ENCODE measurements at places on chromosomes 11 and 22.

GRCh38 chr22:17319546-17319945, 49.7 kb upstream of the CECR2 start:
- no peak for DNase-seq

GRCh38 chr22:44139773-44140172, 41.0 kb upstream of the PARVG start:
- DNase-seq, result no peak

GRCh38 chr11:27088353-27088752, 47.7 kb downstream of the BBOX1 start:
- DNase-seq, result no peak

GRCh38 chr11:33801821-33802193, 27.5 kb upstream of the FBXO3 start:
- no peak for DNase-seq

DNA sequence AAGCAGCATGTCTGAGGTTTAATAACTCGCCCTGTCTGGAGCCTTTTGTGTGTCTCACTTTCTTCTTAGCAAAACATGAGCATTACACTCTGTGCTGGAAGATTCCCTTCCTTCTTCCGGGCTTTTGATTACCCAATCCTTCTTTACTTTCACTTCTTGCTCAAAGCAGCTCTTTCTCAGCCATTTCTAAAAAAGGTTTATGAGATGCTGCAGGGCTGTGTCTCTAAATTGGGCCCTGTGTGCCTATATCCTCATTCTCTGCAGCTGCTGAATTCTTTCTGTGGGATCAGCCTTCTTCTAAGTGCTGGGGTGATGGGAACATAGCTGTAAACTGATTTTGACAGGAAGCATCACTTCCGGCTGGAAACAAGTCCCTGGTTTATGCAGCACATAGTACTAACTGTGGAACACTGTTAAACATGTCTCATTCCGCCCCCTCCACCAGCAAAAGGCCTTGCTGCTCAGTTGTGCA, 71.8 kb downstream of the PIWIL4 start:
- peak; percentile 21 for DNase-seq

DNA sequence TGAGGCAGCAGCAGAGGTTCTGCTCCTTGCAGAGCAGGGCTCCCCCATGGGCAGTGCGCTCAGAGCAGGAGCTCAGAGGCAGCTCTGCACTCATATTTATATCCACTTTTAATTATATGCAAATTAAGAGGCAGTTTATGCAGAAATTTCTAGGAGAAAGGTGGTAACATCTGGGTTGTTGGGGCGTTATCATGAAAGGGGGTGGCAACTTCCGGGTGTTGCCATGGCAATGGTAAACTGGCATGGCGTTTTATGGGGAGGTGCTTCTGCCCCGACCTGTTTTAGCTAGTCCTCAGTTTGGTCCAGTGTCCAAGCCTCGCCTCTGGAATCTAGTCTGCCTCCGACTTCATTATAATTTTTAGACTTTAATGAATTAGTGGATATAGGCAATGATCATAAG, 1191.7 kb downstream of the TBC1D22A start:
- no peak for DNase-seq

DNA sequence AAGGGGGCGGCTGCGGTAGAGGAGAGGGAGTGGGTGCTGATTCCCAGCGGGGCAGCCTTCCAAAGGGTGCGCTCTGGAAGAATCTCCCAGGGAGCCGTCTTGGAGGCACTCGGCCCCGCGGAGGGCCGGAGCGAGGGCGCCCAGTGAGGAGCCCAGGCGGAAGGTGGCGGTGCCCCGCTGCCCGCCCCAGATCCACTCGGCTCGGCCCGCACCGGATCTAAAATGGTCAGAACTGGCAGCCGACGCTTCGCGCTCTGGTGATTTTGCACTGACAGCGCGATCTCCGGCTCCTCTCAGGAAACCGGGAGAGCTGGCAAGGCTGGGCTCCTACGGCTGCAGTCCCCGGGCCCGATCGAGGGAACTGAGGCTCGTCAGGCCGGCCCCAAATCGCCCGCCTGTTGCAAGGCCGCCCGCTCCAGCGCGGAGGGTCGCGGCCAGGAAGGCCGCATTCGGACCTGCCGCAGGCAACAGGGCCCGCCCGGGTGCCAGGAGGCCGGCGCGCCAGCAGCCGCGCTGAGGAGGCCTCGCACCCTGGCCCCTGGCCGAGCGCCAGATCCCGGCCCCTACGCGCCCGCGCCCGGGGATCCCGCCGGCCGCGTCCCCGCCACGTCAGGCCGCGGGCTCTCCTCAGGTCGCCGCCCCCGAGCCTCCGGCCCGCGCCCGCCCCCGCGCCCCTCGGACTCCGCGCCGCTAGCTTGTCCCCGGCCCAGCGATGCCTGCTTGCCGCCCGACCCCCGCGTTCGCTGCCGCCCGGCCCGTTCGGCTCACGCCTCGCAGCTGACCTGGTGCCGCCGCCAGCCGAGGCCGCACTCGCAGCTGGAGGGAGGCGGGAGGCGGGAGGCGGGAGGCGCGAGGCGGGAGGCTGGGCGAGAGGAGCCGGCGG, at the start of gene KLHL22:
KLHL22 (minus strand) TSS at position 818 of the 883 bp plus-strand sequence. CDS start 6,584 bp downstream, outside the sequence.
- no peak for DNase-seq

- DNase-seq, result no peak
Observed at GRCh38 chr11:15774388-15774939, 581.9 kb downstream of the SOX6 start.

DNA sequence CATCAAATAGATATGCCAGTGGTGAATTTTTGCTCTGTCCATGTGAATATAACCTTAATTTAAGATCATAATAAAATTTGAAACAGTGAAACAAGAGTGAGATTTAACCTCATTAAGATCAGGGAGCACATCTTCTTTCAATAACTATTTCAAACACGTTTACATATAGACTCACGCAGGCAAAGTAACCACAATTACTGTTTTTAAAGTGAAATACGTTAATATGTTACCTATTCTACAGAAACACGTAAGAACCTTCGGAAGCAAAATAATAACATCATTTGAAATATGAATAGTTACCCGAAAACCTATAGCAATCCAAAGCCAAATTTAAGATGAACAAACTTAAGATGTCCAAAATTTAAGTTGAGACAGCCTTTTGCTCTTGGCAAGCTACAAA, 136.2 kb upstream of the ZC3H12C start:
- DNase-seq, result no peak
